ENCODE measurements at places on chromosomes 5 and 9.

DNA sequence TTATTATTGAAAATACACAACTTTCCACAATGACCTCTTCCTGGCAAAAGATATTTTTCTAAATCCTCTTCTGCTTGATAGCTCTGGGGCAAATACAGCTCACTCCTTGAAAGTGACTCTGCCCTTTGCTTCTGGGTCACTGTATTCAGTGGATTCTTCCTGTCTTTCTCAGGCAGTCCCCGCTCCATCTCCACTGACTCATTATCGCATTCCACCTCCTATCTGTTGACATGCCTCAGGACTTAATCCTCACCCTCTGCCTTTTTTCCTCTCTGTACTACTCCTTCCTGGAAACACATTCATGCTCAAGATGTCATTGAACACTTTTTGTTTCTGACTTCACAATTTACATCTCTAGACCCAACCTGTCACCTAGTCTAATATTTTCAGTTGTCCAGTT lies 8.4 kb upstream of the RGS7BP start:
- DNase-seq, result no peak

- DNase-seq, result no peak
Observed at GRCh38 chr5:40578501-40579451, 100.9 kb upstream of the PTGER4 start.

DNA sequence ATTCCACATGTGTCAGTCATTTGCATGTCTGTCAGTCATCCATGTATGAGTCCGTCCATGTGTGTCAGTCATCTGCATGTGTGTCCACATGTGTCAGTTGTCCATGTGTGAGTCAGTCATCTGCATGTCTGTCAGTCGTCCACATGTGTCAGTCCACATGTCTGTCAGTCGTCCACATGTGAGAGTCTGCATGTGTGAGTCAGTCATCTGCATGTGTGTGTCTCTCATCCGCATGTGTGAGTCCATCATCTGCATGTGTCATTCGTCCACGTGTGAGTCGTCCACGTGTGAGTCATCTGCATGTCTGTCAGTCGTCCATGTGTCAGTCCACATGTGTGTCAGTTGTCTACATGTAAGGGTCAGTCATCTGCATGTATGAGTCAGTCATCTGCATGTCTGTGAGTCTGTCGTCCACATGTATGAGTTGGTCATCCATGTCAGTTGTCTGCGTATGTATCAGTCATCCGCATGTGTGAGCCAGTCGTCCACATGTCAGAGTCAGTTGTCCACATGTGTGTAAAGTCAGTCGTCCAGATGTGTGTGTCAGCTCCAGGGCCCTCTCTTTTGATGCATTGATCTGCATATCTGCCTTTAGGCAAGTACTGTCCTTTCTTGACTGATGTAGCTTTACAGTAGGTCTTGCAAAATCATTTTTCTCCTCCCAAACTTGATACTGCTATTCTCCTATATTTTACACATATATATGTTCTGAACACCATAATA lies 72.5 kb upstream of the CACNA1B start:
- no peak for DNase-seq

DNA sequence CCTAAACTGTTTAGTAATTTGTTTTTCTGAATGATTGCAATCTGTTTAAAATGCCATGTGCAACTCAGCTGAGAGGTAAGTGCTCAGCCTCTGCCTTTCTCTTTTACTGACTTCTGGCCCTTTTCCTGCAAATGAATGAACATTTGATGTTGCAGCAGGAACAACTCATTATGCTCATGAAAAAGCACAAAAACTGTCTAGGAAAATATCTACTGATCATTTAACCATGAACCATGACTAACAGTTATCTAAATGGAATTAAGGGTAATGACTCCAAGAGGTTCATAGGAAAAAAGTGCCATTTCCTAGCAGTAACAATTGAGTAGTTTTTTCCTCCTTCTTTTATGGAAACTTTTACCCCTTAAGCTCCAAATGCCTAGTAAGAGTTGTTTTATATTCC lies 70.6 kb upstream of the ANKH start:
- DNase-seq, result no peak

DNA sequence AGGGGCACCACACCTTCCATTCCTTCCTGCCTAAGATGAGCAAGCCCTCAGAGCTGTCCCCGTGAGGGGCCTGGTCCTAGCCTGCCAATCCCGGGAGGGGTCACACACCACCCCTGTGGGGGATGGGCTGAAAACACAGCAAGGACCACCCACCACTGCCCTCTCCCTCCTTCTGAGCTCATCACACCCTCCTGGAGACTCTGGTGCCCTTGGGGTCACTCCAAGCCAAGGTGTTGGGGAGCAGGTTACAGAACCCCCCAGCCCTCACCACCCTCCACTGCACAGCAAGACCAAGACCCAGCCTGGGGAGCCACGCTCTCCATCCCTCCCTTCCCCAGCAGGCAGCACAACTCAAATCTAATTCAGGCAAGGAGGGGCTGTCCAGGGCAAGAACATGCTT lies 60.5 kb upstream of the PPP1R26 start:
- no peak for DNase-seq

DNA sequence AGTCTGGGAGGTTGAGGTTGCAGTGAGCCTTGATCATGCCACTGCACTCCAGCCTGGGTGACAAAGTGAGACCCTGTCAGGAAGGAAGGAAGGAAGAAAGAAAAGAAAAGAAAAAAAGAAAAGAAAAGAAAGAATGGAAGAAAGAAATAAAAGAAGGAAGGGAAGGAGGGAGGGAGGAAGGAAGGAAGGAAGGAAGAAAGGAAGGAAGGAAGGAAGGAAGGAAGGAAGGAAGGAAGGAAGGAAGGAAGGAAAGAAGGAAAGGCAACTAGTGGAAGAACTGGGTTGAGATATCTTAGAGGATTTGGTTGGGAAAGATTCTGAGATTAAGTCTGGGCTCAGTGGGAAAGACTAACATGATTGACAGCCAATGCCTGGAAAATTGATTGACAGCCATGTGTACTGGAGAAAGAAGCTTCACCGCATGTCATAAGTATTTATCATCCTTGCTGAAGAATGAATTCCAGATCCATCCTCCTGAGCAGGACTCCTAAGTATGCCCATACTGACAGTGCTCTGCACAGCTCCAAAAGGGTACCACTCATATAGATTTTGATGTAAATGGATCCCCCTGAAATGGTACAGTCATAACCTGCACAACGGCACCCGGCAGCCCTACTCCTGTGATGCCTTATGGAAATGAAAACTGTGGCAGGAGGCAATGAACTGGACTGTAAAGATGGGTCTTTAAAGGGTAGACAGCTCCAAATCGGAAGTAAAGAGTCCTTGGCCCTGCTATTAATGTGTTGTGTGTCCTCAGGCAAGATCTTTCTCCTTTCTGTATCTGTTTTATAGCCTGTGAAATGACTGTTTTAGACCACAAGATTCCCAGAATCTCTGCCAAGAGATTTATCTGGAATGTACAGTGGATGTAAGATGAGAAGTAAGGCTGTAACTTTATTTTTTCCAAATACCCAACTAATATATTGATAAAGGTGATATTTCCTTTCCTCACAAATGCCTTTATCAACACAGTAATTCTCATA lies 16.9 kb upstream of the ADRA1B start:
- DNase-seq, result no peak

DNA sequence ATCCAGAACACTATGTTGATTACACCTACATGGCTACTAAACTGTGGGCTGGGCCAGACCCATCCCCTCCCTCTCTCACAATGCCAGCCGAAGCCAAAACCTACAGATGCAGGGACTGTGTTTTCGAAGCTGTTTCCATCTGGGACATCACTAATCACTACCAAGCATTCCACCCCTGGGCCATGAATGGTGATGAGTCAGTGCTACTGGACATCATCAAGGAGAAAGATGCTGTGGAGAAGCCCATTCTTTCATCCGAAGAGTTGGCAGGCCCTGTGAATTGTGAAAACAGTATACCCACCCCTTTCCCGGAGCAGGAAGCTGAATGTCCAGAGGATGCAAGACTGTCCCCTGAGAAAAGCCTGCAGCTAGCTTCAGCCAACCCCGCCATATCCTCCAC lies 65.0 kb downstream of the ZNF462 start:
- DNase-seq, result no peak

DNA sequence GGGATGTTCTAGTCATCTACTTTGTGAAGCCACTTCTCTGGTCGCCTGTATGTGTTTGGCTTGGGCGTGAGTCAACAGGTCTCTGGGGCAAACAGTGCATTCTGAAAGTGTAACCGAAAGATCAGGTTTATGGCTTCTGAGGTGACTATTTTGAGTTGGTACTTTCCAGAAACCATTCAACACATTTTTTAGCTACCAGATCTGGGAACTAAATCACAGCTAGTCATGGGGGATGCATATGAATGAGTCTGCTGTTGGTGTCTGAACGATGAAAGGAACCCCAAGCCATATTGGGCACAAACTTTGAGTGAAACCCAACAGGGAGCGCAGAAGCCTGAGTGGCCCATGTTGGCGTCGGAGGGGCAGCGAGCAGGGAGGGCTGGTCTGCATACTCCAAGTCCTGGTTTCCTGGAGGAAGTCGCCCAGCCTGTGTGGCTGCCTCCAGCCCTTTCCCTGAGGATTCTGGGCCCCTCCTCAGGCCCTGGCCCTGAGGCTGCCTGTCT lies 35.3 kb downstream of the UBE2QL1 start:
- DNase-seq, result no peak

DNA sequence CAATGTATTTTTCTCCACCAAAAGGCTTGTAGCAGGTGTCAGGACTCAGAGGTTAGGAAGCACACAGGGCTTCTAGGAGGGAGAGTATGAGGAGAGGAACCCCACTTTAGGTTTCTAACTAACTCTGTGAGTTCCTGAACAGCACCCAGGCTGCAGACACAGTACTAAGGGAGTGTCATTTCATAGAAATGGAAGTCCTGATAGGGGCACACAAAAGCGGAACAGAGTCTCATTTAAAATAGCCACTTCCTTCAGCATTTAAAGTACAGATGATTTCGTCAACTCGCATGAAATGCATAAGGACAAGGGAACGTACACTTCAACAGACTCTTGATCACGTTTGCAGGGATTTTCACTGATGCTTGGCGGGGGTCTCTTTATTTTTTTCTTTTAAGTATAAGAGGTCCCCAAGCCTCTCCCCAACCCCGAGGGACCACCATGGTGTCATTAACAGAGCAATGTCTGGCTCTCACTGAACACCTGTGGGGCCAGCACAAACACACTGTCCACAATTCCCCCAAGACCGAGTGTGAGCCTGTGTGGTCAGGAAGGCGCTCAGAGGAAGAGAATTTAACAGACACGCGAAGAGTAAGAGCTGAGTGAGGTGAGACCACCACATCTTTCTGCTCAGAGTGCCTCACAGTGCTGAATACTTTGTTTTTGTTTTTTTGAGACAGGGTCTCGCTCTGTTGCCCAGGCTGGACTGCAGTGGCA lies 82.3 kb downstream of the SECISBP2 start:
- no peak for DNase-seq

DNA sequence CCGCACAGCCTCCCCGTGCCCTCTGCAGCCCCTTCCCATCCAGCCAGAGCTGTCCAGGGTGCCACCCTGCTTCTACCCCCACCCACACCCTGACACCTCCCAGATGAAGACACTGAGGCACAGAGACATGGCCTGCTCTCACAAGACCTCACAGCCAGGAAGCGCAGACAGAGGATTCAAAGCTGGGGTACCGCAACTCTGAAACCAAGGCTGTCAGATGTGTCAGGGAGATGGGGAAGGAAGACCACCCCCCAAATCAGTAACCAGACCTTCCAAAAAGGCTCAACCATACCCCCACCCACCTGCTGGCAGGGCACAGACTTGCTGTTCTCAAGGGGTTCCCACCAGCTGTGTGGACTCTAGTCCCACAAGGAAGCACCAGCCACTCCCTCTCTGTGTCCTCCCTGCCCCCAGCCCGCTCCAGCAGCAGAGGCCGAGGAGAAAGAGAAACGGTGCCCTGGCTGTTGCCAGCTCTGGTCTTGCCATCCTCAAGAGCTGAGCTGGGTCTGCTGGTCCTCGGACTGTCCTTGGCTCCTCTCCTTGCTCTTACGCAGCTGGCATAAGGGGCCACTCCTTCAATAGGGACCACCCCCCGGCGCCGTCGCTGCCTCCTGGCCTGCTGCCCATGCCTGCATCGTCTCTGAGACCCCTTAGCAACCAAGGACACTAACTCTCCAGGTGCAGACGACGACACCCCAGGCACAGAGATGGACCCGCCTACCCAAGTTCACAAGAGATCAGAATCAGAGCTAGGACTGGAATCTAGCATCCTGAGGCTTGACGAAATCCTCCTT lies 699 bp downstream of the AKNA start:
- no peak for DNase-seq

DNA sequence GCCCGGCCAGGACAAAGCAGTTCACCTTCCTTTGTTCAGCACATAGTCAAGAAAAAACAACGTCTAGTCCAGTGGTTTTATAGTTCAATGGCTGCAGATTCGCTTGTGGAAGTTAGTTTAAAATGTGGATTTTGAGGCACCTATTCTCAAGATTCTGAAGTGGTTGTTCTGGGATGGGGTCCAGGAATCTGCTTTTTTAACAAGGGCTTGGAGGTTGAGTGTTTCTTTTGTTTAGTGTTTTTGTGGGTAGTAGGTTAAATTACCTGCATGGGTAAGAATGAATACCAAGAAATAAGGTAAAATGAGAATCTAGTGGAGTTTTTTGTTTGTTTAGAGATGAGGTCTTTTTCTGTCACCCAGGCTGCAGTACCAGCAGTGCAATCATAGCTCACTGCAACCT lies 28.4 kb upstream of the NADK2 start:
- DNase-seq, result no peak

Data from activated CD4-positive, alpha-beta T cell treated with anti-CD3 and anti-CD28 coated beads, Interleukin-2, amount 50 U/mL, for 4 hours (primary cell).